ENCODE measurements at places on chromosomes 1 and 21.

DNA sequence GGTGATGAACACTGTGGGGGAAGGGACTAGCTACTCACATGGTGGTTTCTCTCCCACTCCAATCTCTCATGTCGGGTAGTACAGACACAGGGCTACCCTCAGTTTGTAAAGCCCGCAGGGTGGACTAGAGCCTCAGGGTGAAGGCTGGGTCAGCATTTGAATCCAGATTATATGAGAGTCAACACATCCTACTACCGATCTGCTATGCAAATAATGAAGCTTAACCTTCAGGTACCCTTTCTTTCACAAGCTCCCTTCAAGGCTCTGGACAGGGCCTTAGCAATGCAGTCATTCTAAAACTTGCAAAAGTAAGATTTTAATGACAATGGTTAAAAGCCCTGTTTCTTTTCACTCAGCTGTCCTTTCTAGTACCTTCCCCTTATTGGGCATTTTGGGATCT, 5.5 kb upstream of the ZBED6 start:
- DNase-seq: no peak

DNA sequence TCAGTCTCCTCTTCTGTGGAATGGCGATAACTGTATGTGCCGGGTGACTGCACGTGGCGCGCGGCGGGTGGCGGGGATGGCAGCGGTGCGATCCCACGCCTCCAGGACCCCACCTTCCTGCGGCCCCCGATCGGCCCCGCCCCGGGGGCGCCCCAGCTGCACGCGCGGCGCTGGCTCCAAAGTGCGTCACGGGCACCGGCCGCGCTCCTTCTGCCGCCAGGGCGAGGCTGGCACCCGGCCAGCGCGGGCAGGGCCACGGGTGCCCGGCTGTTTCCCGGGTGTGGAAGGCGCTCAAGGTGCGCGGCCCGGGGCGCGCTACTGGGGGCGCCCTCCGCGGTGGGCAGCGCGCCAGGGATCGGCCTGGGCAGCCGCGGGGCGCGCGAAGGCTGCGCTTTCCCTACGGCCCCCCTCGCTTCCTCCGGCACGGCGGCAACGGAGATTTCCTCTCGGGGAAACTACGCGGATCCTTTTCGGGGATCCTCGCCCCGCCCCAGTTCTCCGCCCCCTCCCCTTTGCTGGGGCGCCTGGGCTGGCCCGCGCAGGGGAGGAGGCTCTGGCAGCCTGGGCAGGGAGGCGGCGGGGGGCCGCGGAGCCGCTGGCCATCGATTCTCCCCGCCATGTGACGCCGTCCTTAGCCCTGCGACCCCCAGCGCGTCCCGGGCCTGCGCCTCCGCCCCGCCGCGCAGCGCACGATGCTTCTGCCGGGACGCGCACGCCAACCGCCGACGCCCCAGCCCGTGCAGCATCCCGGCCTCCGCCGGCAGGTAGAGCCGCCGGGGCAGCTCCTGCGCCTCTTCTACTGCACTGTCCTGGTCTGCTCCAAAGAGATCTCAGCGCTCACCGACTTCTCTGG, at the start of gene EVA1C:
EVA1C (plus strand) TSS at position 545 of the 853 bp plus-strand sequence; CDS start at position 693, 148 bp downstream.
- DNase-seq: peak; percentile 72

- DNase-seq: no peak
Measured at GRCh38 chr1:189678779-189679178, 798.9 kb downstream of the BRINP3 start.

- no peak for DNase-seq
Measured at GRCh38 chr1:157168015-157168414, 29.8 kb upstream of the ETV3 start.

GRCh38 chr1:40122855-40123254, 25.8 kb upstream of the PPT1 start:
- DNase-seq: no peak

GRCh38 chr1:97654876-97655585, 265.8 kb downstream of the DPYD start:
- DNase-seq: no peak

DNA sequence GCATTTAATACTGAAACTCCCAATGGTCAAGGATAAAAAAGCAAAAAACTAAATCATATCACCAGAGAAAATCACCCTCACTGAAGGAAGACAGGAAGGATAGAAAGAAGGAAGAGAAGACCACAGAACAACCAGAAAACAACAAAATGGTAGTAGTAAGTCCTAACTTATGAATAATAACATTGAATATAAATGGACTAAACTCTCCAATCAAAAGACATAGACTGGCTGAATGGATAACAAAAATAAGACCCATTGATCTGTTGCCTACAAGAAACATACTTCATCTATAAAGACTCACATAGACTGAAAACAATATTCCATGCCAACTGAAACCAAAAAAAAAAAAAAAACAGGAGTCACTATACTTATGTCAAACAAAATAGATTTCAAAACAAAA, 347.7 kb downstream of the NCAM2 start:
- no peak for DNase-seq

DNA sequence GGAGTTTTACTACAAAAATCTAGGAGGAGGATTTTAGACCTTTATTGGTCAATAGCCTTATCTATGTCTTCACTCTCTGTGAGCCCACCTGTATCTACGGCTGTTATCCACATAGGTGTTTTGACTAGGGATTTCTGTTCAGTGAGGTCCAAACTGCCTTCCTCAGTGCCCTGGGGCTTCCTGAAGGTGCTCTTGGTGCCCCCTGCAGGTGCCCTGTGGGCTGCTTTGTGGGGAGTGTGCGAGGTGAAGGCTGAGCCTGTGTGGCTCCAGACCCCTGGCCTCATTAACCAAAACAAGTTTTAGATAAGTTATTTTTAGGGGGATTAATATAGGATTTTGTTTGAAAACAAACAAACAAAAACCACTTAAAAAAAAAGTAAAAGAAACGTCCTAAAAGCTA, 122.5 kb downstream of the KIF26B start:
- DNase-seq: no peak

- DNase-seq: no peak
Measured at GRCh38 chr1:103948526-103948925, 198.8 kb downstream of the AMY1C start.

GRCh38 chr1:151713044-151713443, 3.6 kb downstream of the CELF3 start:
- DNase-seq: no peak

DNA sequence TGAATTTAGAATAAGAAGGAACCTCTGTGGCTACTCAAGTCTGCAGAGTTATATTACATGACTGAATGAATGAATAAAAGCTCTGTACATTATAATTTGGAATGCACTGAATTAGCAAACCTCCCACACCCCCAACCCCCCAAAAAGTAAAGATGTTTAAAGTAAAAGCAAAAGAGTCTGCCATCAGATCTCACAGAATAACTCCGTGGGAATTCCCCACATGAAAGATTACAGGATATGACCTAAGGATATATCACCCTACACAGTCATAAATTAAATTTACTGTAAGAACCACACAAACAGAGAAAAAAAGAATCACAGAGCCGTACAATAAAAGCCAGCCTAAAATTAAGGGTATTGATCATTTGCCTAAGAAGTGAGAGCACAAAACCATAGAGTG, 587.3 kb downstream of the PTPRC start:
- no peak for DNase-seq

GRCh38 chr1:110328274-110328673, 10.9 kb upstream of the RBM15 start:
- DNase-seq: no peak

- no peak for DNase-seq
Measured at GRCh38 chr1:228420968-228421826, 4.5 kb upstream of the TRIM17 start.

GRCh38 chr1:240337781-240338180, 246.1 kb downstream of the FMN2 start:
- no peak for DNase-seq

DNA sequence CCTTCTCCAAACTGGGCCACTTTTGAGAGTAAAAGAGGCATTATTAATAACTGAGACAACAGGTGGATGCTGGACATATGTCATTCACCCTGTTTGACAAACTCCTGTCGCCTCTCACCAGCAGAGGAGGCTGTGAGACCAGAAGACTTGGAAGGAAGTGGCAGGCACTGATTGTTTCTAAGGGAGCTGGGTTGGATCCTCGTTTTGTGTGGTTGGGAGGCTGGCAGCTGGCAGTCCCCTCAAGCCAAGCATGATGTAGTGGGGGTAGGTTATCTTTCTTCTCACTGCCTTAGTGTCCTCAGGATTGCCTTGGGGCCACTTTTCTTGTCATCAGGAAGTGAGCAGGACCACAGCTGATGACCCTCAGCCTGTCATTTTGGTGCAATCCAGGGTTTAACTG, 86.5 kb upstream of the KCNJ15 start:
- DNase-seq: no peak

GRCh38 chr1:43368646-43369020, 822 bp upstream of the ELOVL1 start:
- no peak for DNase-seq

DNA sequence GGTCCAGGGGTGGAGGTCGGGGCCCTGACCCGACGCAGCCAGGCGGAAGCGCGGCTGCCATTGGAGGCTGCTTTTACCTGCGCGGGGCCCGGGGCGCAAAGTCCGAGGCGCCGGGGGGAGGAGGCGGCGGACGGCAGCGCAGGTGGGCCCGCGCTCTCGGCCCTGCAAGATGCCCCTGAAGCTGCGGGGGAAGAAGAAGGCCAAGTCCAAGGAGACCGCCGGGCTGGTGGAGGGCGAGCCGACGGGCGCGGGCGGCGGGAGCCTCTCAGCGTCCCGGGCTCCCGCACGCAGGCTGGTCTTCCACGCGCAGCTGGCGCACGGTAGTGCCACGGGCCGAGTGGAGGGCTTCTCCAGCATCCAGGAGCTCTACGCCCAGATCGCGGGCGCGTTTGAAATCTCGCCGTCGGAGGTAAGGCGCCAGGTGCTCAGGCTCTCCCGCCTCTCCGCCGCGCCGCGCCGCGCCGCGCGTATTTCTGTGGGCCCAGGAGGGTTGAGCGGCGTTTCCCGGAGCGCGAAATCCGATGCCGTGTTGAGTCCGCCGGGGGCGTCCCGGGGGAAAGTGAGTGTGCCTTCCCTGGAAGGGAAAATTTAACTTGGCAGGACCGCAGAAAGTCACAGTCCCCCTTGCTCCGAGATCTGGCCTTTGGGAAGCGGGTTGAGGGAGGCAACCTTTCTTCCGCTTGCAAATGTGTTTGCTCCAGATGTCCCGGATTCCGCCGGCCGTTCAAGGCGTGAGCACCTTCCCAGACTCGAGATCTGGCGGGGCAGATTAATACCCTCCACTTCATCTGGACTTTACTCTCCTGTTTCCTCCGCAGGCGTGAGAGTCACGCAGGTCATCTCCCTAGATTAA, at the start of gene GIPC2:
GIPC2 (plus strand) TSS at position 41 of the 853 bp plus-strand sequence; CDS start at position 170, 129 bp downstream.
- DNase-seq: peak; percentile 83

GRCh38 chr1:113677250-113678158, 81.8 kb downstream of the PHTF1 start:
- DNase-seq: no peak

- DNase-seq: no peak
Measured at GRCh38 chr1:49319426-49319963, 542.8 kb upstream of the BEND5 start.

DNA sequence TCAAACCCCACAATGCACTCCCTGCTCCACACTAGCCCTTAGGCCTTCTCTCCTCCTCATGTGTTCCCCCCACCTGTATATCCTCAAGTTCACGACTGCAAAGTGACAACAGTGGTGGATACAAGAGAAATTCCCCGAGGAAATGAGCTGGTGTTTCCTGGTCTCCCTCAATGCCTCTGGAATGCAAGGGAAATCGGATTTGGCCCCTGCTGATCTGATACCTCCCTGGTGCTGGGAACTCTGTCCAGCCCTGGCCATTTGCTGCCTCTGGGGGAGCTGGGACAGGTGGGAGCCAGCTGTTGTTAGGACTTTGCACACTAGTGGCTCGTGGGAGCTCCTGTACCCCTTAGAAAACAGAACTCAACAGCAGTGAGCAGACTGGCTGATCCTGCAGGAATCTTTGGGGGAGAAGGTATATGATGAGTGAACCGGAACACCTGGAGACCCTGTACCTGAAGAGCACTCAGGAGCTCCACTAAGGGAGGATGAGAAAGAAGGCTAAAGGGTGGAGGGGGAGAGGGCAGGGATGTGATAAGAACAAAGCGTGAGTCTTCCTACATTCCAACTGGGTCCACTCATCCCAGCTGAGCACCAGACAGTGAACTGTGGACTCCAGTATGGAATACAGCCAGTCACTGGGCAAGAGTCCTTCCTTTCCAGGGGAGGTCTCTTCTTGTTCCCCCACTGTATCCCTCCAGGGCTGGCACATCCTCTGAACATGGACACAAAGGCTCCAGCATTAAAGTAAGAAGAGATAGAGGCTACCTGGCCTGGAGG, 69.3 kb downstream of the PLXNA2 start:
- DNase-seq: no peak

- DNase-seq: no peak
Measured at GRCh38 chr21:41918561-41919358, 35.1 kb downstream of the C2CD2 start.

- DNase-seq: no peak
Measured at GRCh38 chr1:25634896-25635295, 18.3 kb downstream of the MAN1C1 start.

DNA sequence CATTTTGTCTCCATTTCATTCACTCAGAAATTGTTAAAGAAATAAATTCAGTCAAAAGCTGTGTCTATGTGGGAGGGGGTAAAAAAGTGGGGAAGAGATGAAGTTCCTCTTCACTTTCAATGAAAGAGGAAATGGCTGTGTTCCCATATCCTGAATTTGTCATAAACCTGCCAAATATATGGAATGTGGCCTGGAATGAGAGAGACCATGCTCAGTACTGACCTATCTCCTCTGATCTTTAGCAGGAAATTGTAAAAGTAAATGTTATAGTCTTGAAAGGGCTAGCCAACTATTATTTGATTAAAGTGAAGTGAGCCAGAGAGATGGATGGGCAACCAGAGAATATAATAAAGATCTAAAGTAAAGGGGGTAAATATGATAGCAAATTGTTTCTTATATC, 130.3 kb upstream of the C21orf91 start:
- DNase-seq: no peak

GRCh38 chr1:234186037-234186688, 187.1 kb upstream of the COA6 start:
- no peak for DNase-seq

DNA sequence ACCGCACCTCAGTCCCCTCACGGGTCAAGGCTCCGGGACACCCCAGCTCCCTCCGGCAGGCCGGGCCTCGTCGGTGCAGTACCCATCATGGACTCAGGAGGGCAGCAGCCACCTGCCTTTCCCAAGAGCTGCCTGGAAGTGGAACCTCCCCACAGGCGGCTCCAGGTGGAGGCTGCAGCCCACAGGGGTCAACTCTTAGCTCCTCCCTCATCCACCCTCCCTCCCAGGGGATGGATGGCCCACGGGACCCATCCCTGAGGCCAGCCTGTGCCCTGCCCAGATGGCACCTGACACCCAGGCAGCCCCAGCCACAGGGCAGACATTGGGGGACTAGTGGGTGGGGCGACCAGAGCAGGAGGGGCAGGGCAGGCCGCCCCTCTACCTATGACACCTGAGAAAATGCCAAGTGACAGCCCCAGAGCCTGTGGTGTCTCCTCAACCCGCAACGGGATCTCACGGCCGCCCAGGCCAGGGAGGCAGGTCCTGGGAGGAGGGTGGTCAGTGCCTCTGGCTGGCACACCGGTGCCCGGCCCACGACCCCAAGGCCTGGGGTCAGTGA, 1.2 kb upstream of the ARHGEF16 start:
- peak; percentile 92 for DNase-seq

GRCh38 chr21:43937051-43937832, 72.2 kb downstream of the AGPAT3 start:
- no peak for DNase-seq
